ENCODE measurements at places on chromosomes 7 and 10.

- DNase-seq = no peak
Measured at GRCh38 chr7:731440-732085, 4.5 kb upstream of the PRKAR1B start.

DNA sequence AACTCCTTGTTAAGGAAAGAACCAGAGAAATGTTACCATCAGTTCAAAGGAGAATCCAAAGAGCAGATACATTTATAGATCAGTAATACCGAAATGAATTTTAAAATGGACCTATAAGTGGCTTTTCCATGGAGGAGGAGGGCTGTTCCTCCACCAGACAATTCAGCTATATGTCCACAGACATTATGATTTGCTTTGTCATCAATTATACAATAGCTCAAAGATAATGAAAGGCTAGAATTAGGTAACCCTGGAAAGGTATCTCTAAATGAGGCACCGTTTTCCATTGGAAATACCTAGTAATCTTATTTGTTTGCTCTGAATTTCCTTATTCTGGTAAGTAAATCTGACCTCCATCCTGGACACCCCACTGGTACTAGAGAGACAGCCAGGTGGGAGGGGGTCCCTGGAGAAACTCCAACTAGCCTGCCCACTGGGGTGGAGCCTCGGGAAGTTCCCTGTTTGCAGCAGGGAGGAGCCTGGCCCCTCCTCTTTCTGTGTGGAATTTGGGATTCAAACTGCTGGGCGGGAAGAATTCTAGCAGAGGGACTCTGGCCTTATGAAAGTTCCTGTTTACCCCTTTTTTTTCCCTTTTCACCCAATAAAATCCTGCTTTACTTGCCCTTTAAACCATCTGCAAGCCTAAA, 218.0 kb downstream of the PHF14 start:
- no peak for DNase-seq

- DNase-seq = no peak
Measured at GRCh38 chr10:43093423-43094076, 16.7 kb downstream of the RET start.

GRCh38 chr7:77316219-77316978, 99.8 kb downstream of the GSAP start:
- DNase-seq = no peak

DNA sequence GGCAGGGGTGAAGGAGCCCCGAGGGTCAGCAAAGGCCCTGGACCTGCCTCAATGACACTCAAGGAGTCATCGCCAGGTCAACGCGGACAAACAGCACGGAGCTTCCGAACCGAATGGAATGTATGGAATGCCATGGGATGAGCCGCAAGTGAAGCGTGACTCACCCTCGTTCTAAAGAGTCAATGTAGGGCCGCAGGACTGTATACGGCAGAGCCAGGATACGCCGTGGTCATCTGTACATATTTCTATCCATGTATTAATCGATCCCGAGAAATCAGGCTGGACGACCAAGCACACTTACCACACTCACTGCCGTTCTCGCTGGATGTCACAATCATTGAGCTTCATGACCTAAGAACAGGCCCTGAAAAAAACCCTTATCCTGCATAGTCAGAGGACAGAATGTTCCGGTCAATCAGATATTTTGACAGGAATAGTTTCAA, 4.3 kb downstream of the SNX8 start:
- peak; percentile 63 for DNase-seq

- DNase-seq = no peak
Measured at GRCh38 chr10:73647211-73647874, 6.1 kb upstream of the MYOZ1 start.

DNA sequence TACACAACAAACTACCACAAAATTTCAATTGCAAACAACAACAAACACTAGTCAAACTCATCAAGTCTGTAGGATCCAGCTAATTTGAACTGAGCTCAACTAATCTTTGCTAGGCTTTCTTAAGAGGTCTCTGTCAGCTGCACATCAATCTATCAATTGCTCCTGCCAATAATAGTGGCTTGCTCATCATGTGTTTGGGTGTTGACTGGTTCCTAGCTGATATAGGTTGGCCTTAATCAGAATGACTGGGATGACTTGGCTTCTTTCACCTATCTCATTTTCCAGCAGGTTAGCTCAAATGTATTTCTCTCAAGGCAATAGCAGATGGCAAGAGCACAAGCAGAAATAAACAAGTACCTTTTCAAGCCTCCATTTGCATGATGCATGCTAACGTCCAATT, 370.3 kb upstream of the NFE2L3 start:
- DNase-seq = no peak

DNA sequence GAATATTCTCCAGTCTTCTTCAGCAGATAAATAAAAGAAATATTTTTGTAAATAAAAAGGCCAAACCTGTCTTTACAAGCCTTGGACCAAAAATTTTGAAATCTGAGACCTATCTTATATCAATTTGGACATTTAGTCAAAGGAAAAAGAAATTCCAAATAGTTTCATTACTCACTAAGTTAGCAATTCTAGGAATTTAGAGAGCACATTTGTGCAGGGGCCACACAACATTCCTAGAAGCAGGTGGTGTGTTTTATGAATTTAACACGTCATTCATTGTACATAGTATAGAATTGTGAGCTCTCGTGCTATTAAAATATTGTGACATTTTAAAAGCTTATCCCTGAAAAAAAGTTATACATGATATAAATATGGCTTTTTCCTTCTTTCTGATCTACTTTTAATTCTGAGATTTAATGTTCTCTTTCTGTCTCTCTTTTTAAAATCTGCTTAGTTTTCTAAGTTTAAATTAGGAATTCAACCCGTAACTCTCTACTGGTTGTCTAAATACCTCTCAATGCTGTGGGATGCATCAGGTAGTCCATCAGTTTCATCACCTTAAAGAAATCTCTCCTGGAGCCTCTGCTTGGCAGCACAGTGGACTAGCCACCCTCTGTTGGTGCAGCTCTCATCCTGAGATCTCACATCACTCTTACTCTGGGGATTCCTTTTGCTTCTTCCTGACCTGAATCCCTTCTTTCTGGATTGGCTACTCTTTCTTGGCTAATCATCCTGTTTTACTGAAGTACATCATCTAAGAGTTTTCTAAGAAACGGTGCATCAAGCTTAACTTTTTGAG, 124.5 kb downstream of the SEMA3E start:
- no peak for DNase-seq

DNA sequence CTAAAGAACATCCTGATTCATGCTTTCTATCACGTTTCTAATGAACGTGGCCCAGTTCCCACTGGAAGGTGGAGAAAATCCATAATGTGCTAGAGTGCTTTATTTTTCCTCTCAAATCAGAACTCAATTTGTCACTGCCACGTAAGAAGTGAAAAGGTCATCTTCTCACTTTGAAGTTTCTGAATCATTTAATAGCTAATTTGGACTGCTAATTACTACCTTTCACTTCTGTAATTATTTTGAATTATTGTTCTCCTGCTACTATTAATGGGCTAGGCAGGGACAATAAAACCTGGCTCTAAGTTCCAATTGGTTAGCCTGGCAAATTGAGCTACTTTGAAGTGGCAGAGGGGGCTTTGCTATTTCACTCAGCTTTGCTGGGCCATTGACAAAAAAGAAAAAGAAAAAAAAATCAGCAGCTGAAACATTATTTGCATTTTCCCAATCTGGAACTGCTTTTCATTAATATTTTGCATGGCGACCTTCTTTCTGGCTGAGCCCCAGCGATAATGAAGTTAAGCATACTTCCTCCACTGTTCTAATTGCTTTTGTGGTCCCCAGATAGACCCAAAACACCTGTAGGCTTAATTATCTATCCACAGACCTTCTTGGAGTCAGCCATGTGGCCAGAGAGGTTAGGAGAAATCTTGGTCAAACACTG, 264.2 kb downstream of the SEC23IP start:
- no peak for DNase-seq

GRCh38 chr7:17939211-17939605, 1.1 kb downstream of the SNX13 start:
- DNase-seq = no peak

DNA sequence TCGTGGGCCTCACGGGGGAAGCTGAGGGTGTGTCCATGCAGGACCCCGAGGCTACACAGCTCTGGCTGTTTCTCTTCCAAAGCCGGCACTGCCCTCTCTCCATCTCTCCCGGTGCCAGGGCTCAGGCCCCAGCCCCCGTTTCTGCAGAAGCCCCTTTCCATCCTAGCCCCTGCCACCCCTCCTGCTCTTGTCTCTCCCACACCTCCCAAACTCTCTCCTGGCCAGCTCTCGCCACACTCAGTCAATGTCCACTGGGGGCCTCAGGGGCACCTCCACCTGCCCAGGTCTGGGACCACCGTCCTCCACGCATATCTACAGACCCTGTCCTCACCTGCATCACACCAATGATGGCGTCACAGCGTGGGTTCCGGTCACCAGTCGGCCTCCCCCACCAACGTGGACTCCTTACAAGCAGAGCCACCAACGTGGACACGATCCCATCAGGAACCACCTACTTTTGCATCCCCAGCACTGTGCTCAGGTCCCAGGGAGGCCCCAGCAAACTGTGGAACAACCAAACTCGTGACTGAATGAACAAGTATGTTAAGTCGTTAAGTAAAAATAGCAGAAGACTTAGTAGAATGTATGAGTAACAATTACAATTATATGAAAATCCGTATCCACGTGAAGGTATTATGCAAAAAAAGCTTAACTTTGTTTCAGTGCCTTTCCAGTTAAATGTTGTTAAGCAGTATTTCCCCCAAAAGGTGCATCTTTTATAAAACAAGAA, 38.4 kb downstream of the DIP2C start:
- DNase-seq = no peak

GRCh38 chr7:115145512-115145911, 223.6 kb downstream of the MDFIC start:
- no peak for DNase-seq

GRCh38 chr10:80274396-80275134, 14.9 kb downstream of the MAT1A start:
- DNase-seq = no peak

DNA sequence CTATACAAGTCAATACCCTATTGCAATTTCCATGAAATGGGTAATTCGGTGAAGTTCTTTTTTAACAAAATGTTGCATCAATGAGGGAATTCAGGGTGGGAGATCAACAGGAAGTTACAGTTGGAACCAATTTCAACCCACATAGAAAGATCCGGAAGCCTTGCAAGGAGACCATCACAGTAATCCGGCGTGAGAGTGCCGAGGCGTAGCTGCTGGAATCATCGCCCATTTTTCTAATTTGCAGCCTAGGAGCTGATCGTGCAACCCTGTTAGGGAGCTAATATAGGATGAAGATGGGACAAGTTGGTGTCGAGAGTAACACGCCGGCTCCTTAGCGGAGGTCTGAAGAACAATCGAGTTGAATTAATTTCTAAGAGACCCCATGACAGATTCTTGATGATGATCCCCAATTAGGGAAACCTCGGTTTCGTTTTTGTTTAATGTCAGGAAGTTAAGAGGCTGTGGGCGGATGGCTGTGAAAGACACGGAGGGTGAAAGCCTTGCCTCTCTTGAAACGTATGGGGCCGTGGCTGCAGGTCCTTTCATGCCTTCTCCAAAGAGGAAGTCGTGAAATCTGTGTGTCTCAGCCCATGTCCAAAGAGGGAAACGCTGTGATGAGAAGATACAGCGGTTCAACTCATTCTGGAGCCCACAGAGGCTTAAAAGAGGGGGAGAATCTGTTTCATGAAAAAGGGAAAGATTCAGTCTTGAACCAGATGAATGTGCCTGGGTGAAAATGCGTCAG, 51.2 kb upstream of the CARD11 start:
- no peak for DNase-seq

DNA sequence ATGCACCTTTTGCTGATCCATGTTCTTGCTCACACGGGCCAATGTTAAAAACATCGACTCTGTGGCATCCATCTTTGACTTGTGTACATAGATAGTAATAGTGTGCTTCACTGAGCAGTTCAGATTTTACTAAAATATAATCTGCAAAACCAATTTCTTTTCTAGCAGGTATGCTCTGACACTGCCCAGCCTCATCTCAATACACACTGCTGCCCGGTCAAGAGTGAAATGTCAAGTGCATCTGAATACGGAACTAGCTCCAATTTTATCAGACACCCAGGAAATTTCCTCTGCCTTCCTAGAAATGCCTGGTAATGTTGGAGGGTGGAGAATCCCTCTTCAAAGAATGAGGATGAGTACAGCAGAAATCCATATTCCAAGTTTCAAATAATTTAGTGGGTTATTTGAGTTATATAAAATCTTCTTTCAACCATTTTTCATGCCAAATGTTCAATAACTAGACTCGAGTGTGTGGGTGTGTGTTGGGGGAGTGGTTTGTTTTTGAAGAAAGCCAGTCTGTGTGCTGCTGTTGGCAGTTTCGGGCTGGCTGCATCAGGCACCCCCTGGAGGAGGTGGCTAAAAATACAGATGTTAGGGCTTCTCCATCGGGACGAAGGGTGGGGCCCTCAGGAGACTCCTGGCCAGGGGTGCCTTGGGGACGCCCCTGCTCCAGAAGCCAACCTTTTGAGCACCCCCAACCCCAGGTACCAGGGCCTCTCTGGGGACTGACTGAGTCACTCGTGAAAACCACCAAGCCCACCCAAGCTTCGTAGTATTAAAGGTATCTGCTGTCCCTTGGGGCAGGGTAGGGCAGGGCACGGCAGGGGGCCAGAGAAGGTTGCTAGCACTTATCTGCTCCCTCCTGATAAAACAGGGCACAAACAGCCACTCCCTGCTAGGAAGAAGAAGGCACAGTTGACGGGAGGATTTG, 15.4 kb downstream of the CTBP2 start:
- no peak for DNase-seq

DNA sequence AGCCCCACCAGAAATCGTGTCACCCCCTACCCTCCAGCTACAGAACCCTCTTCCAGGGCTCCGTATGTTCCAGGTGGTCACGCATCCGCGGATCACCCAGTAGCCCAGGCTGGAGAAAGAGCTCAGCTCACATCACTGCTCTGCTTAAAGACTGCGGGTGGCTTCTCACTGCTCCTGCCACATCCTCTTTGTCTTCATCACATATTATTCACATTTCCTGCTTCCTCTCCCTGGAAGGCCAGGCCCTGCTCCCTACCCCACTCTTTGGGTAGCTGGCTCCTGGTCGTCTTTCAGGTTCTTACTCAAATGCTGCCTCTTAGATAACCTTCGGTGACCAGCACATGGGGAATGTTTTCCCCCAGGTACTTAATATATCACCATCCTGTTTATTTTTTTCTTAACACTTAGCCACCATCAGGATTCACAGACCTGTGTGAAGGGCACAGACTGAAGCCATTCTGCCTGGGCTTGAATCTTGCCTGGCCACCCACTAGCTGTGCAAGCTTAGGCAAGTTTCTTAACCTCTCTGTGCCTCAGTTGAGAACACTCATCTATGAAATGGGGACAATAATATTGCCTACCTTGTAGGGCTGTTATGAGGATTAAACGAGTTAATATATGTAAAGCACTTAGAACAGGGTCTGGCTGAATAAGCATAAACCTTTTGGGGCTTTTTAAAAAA, 307.8 kb downstream of the PRPF18 start:
- no peak for DNase-seq

- no peak for DNase-seq
Measured at GRCh38 chr10:100743626-100744135, 1.7 kb upstream of the PAX2 start.

DNA sequence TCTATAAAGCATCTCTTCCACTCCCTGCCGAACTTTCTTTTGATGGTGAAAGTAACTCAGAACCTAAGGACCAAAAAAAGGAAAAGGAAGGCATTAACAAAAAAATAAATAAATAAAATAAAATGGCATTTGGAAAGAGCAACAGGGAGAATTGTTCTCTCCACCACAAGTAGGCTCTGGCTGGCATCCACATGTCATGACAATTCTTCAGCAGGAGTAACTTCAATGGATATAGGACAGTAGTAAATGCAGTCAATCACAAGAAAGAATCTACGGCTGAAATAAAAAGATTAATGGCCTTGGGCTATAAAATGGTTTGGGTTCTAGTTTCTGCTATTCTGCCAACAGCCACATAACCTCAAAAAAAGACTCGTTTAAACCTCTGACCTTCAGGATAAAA, 23.9 kb downstream of the NCAPG2 start:
- no peak for DNase-seq
